T-helper 17 cell (primary cell): ENCODE measurements at places on chromosomes 16 and 17.

GRCh38 chr16:61681124-61681523, 355.1 kb downstream of the CDH8 start:
- no peak for DNase-seq

DNA sequence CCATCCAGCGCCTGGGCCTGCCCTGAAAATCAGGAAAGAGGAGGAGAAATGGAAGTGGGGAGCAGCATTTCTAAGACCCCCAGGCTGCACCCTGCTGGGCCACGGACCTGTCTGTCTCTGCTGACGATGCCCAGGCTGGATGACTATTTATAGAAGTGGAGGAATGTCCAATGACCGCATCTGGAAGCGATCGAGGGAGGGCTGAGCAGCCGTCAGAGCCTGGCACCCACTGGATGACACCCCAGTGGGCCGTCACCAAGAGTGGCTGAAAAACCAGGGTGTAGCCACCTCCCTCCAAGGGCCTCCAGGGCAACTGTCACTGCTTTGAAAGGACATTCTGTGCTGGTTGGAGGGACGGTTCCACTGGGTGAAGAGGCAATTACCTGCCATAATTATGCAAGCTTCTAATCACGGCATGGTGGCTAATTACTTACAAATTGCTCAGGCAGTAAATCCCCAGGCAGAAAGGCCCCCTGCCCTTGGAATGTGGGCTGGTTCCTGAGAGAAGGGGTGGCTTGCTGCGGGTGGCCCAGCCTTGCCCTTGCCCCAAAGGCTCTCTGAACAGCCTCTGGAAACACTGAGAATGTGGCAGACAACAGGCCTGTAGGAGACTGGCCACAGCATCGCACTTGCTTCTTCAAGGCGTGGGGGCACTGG, 332.1 kb downstream of the C16orf95 start:
- no peak for DNase-seq

- DNase-seq: no peak
Observed at GRCh38 chr17:21375757-21376080, 438 bp upstream of the KCNJ12 start.

GRCh38 chr16:53530046-53530445, 27.0 kb upstream of the AKTIP start:
- no peak for DNase-seq

GRCh38 chr17:27322026-27322425, 28.1 kb downstream of the WSB1 start:
- DNase-seq: no peak

DNA sequence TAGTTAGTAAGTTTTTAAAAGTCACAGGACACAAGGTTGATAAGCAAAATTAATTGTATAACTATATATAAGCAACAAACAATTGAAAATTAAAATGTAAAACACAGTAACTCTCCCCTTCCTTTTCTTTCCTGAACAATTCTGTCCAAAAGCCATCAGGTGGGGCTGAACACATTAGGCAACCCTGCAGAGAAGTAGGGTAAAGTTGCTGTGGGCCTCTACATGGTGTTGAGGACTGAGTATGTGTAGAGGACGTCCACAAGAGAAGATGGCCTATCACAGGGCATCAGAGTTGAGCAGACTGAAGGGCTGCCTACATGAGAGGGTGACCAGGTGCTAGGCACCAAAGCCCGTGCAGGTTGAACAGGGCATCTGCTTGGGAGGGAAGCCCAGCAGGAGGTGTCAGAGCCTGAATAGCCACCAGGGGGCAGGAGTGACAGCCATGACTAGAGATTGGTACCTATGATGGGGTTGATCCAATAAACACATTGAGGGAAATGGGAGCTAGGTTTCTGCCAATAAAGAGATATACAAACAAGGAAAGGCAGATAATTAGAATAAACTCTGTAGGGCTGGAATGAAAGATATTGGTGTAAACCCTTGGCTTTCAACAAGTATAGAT, 415.1 kb downstream of the NPIPA8 start:
- DNase-seq: peak; percentile 15

DNA sequence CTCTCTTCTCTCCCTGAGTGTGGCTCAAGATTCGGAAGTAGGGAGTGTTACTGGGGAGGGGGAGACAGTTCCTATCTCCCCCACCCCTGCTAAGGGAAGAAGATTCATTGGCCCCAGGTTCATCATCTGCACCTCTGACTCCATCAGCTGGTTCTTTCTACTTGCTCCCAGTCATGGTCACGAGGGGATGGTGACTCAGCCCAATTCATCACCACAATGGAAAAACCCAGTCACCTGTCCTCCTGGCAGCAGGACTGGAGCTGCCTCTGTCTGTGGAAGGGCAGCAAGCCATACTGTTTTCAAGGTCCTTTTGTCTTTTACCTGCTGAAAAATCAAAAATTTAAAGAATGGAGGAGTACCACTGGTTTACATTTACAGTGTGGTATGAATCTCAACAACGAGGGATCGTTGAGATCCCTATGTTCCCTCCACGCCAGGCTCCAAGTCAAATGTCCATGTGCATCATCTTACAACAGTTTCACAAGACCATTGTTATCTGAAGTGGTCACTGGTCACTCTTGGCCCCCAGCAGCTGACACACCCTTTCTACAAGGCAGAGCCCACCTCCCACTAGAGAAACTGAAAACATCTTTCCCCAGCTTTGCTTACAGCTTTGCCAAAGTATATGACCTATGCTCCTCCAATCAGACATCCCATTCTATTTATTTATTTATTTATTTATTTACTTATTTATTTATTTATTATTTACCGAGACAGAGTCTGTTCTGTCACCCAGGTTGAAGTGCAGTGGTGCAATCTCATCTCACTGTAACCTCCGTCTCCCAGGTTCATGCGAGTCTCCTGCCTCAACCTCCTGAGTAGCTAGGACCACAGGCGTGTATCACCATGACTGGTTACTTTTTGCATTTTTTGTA, 40.4 kb upstream of the NDRG4 start:
- DNase-seq: no peak

DNA sequence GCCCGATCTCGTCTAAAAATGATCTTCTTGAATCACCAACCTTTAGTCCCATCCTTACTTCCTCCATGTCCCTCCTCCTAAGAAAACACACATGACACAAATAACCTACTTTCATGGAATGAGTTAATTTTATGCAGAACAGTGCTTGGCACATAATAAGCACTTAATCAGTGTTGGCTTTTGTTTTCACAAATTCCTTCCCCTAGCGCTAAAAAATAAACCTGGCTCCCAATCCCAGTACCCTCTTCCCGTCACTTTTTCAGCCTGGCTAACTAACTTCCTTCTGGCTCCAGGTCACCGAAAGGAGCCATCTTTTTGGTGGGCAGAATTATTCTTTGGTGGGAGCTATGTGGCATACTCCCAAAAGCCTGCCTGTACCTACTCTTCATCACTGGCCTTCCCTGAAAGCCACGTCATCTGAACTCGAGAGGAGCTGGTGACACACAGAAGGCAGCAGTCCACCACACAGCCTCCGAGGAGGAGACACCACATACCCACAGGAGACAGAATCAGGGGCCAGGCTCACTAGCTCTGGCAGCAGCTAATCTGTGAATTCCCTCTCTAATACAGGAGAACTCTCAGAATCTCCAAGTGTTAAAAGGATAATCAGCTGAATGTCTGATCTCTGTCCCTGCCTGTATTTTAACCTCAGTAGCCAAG, 114.5 kb downstream of the SMG6 start:
- DNase-seq: no peak
